CD4-positive, alpha-beta T cell treated with Interleukin-2 at 100 ng/mL for 4 hours (primary cell): ENCODE measurements at places on chromosomes 16 and 17.
A peak's percentile ranks its signal among the peaks of the same experiment; 100 is the strongest.

- peak; percentile 60 for DNase-seq
These were observed 15.5 kb upstream of the NFATC3 start for GRCh38 chr16:68069511-68070248.

GRCh38 chr17:38984666-38985065 lies 17.5 kb upstream of the FBXO47 start:
- DNase-seq, result no peak

DNA sequence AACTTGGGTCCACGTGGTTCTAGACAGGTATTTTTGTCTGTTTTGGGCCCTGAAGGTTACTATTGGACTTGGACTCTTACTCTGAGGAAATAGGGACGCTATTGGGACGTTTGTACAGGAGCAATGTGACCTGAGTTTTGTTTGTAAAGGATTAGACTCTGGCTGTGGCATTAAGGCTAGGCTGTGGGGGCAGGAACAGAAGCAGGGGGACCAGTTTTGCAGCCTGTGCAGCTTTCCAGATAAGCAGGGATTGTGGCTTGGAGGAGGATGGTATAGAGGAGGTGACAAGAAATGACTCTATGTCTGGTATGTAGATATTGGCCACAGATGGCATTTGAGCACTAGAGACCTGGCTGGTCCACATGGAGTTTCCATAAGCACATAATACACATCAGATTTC lies 12.8 kb downstream of the NOD2 start:
- DNase-seq, result no peak

- DNase-seq, result no peak
These were observed 344.3 kb downstream of the WWOX start for GRCh38 chr16:78443542-78444364.

GRCh38 chr17:81164371-81165245 lies 699 bp upstream of the PVALEF start:
- DNase-seq, result no peak

- peak; percentile 8 for DNase-seq
These were observed 1.1 kb upstream of the CRHR1 start for GRCh38 chr17:45782889-45783592.

GRCh38 chr17:50952013-50952412 lies 85.9 kb upstream of the TOB1 start:
- no peak for DNase-seq

GRCh38 chr16:11004351-11004750 lies 60.0 kb downstream of the CLEC16A start:
- no peak for DNase-seq

GRCh38 chr16:88804552-88805339 lies 1.2 kb downstream of the CDT1 start:
- no peak for DNase-seq

DNA sequence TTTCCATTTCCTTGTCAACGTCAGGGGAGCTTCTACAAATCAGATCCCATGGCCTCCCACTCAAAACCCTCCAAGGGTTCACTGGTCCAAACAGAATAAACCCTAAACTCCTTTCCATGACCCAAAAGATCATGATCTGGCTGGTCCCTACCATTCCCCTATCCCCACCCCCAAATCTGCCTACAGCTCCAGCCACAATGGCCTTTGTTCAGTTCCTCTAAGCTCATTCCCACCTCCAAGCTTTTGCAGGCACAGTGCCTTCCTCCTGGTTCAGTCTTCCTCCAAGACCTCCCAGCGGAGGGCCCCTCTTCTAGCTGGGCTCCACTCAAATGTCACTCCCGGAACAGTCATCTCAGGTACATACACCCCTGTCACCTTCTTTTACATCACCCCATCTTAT lies 2.0 kb downstream of the GPRC5B start:
- DNase-seq, result no peak

DNA sequence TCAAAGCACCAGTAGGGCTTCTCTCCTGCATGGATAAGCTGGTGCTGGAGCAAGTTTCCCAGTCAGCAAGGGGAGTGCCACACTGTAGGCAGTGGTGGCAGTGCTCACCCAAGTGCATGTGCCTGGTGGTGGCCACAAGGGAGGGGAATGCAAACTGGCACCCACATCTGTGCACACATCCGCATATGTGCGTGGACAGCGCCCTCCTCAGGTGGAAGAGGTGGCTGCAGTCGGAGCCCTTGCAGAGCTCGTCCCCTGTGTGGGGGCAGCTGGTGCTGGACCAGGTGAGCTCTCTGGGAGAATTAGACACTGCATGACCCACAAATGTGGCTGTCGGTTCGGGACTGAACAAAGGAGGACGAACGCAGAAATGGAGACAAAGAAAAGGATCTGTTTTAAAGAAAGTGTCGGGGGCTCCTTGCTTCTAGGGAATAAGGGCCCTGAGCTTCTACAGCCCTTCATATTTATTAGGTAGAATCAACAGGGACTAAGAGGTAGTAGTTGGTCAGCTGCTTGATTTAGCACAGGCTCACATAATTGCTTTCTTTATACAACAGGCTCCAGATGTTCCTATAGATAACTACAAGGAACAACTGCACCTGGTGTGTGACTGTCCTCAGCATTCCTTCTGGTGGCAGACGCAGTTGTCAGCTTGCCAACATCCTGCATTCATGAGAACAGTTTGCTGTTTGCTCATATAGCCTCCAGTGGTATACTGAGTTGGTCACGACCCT lies 5.3 kb upstream of the ZNF689 start:
- DNase-seq, result peak; percentile 66

DNA sequence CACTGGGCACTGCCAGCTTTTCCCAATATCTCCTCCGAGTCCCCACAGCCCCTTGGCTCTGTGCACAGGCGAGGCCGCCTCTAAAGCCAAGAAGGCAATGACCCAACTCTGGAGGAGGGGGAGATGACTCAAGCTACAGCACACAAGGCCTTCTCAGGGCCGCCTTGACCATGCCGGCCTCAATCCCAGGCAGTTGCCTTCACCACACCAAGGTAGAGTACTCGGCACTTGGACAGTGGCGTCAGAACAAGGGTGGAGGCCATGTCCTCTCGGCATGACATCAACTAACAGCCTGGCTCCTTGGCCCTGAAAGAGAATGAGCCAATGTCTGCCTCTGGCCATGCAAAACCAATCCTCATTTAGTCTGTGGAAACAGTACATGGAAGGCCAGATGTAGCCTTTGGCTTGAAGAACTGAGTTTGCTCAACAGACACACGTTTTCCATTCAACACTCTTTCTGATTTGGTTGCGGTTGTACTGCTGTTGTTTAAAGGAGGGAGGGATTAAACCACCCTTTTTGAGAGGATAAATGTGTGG lies 139.6 kb downstream of the XYLT1 start:
- no peak for DNase-seq

DNA sequence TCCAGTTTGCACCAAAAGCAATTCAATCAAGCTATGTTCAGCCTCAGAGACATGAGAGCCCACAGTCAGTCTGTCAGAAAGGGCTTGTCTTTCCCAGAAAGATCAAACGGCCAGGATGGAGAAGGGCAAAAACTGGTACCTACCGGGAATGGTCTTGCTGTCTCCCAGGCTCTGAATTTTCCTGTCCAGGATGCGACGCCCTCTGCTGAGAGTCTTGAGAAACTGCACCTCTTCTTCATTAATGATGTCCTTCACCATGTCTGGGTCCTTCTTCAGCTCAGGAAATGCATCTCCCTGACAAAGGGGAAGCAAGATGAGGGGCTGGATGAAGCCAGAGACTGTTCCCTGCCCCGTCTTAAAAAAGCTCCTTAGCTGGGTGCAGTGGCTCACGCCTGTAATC lies 15.8 kb upstream of the EXOSC6 start:
- DNase-seq, result peak; percentile 19

- no peak for DNase-seq
These were observed 163.0 kb downstream of the ABCA8 start for GRCh38 chr17:68792042-68792685.
